ENCODE measurements at places on chromosomes 5 and 9.

DNA sequence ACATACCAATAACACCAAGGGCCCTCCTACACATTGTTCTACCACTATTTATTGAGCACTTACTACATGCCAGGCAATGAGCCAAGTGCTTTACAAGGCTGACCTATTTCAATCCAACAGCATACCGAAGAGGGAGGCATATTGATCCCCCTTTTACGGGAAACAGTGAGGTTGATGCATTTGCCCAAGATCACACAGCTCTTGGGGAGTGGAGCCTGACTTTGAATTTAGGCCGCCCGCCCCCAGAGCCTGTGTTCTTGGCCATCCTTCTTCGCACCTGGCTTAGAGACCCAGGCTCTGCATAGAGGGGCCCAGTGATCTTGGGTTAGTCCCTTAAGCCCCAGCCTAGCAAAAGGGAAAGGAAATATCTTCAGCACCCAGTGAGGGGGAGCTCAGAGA lies 158.1 kb upstream of the IER5L start:
- DNase-seq, result no peak

DNA sequence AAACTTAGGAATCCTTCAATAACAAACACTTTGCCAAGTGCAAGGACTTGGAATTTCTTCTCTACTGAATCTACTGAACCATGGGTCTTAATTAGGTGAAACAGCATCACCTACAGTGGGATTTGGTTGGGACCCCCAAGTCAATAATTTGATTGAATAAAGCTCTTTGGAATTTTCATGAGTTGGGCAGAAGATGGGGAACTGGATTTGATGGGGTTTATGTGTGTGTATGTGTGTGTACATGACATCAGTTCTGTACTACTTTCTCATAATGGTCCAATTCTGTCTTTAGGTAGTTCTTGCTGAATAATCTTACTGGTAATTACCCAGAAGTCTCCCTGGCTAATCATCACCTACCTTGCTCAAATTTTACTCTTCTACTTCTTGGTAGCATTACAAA lies 198.4 kb upstream of the TBCA start:
- DNase-seq, result no peak

GRCh38 chr5:38776149-38776896 lies 69.5 kb upstream of the OSMR start:
- DNase-seq, result no peak

- no peak for DNase-seq
Measured at GRCh38 chr5:134965271-134965825, 2.4 kb upstream of the CATSPER3 start.

- DNase-seq, result no peak
Measured at GRCh38 chr9:35835766-35836165, 6.7 kb downstream of the TMEM8B start.

DNA sequence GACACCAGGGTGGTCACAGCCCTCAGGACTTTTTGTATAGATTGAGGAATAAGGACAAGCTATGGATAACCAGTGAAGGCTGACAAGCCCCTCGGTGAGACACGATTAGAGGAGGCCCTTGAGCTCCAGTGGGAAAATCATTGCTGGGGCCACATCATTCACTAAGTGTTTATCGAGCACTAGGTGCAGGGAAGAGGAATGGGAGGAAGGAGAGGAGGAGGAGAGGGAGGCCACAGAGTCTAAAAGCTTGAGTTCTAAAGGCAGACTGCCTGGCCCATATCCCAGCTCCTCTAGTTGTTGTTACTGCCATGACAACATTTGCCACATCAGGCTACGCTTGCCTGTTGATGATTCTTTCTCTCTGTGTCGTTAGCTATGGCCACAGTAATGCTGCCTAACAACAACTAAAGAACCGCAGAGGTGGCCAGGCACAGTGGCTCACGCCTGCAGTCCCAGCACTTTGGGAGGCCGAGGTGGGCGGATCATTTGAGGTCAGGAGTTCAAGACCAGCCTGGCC lies 37.6 kb downstream of the NKX2-5 start:
- DNase-seq, result no peak

GRCh38 chr9:75657015-75657414 lies 233.5 kb upstream of the PCSK5 start:
- DNase-seq, result no peak

All from ELF-1 (cell line).